ENCODE measurements at places on chromosomes 3 and 15. TPM values are rescaled to one million over a fixed set of nuclear protein-coding genes. Genes with fewer than 3 reads are reported as not detected.
A peak's percentile ranks its signal among the peaks of the same experiment; 100 is the strongest.

The FOXL2NB gene
- polyA plus RNA-seq: not detected

The MYLK gene
- 143 TPM for polyA plus RNA-seq

The TMOD3 gene
- polyA plus RNA-seq: 11.6 TPM

The CLDN16 gene
- polyA plus RNA-seq: not detected

- DNase-seq: peak; percentile 17
Observed at GRCh38 chr3:196177967-196178366, 33.2 kb downstream of the ZDHHC19 start.

DNA sequence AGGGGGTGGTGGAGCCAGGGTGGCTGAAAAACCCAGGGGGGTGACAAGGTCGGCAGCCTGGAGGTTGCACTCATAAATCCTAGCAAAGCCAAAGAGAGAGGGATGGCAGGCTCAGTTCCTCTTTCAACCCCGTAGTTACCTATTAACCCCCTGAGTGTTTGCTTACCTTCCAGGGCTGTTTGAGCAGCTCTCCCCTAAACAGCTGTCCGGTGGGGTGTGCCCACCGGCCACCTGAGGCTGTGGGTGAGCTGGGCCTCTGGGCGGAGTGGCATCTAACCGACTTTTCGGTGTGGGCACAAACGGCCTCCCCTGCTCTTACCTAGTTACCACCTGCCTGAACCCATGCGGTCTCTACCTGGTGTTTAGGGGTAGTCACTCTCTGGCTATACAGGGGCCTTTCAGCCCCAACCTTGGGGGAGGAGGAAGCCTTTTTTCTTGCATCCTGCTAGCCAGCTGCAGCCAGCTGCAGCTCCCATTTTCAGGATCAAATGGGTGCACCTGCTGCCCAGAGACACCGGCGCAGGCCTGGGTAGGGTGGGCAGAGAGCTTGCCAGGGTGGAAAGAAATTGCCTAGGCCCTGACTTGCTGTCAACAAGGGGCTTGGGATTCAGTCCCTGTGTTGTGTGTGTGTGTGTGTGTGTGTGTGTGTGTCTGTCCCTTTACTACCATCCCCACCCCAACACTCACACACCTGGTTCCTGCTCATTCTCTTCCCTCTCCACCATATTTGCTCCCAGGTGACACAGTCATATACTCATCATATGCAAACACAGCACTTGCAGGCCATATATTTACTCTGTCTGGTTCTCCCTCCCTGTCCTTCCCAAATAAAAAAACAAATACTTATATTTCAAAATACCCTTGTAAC lies 3.7 kb downstream of the DLL4 start:
- DNase-seq: no peak

- peak; percentile 98 for DNase-seq
Observed at GRCh38 chr15:90249203-90249863, at the start of gene TTLL13. TSS of gene TTLL13 (plus strand) at chr15:90249556. CDS start at chr15:90250631, 1,075 bp downstream.

DNA sequence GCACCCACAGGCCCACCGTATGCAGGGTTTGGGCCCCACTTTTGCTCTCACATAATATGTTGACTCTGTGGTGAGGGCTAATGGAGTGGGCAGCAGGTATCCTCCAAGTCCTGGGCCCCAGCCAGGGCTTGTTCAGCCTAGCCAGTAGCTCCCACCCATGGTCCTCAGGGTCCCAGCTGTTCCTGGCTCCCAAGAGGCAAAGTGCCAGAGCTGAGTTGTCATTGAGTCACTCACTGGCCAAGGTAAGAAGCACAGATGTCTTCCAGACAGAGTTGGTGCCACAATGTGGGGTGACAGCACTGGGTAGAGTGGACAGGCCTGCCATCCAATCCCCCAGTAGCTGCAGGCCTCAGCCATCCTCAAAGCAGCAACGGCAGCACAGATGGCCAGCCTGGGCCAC lies 4.3 kb downstream of the SHF start:
- DNase-seq: no peak

- DNase-seq: no peak
Observed at GRCh38 chr3:186605078-186605477, 7.8 kb upstream of the AHSG start.

DNA sequence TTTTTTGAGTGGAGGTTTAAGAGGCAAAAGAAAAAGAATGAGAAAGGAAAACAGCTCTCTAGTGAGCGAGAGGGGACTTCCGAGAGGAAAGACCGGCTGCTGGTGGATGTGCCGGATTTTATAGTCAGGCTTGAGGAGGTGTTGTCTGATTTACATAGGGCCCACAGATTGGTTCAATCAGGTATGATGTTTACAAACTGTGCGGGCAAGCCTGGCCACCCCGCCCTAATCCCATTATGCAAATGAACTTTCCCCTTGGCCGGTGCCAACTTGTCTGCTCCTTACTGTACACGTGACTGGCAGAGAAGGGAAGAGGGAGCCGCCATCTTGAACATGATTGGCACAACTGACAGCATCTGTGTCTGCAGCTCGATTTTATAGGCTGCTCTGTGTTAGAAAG lies 44.7 kb downstream of the FAM43A start:
- no peak for DNase-seq

All from aorta (tissue), 5 donors.